ENCODE measurements at places on chromosomes 11 and 22. TPM values are rescaled to one million over a fixed set of nuclear protein-coding genes. Genes with fewer than 3 reads are reported as not detected.

- DNase-seq: peak; percentile 93
Observed at GRCh38 chr11:118918128-118918685, 7.5 kb downstream of the BCL9L start.

GRCh38 chr11:103035791-103036434 is 56.0 kb downstream of the DCUN1D5 start:
- DNase-seq: no peak

- DNase-seq: no peak
Observed at GRCh38 chr22:22408731-22409696, 99.5 kb downstream of the ZNF280B start.

DNA sequence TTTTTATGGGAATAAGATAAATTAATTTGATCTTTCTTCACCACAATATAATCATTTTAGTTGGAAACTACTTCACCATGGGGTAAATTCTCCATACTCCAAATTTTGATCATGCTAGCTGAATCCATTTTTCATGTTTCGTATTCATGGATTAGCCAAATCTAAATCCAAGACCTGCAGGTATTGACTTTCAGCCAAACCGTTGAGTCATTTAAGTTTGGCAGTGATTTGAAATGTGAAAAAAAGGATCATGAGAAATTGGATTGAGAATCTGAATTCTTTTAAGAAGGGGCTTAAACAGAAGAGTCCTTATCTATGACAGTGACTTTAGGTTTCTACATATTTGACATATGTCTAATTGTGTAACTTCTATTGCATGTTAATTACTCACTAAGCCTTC is 5.3 kb downstream of the GAS2 start:
- DNase-seq: no peak

DNA sequence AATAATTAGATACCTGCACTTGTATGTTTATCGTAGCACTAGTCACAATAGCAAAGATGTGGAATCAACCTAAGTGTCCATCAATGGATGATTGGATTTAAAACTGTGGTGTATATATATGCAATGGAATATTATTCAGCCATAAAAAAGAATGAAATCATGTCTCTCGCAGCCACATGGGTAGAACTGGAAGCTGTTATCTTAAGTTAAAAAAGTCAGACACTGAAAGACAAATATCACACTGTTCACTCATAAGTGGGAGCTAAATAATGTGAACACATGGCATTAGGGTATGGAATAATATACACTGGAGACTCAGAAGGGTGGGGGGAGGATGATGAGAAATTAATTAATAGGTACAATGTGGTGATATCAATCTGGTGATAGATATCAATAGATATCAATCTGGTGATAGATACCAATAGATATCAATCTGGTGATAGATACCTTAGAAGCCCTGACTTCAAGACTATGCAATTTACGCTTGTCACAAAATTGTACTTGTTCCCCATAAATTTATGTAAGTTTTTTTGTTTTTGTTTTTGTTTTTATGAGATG is 2.0 kb downstream of the LMO2 start:
- no peak for DNase-seq

GRCh38 chr11:57641011-57641807 is 8.5 kb downstream of the YPEL4 start:
- DNase-seq: peak; percentile 57

DNA sequence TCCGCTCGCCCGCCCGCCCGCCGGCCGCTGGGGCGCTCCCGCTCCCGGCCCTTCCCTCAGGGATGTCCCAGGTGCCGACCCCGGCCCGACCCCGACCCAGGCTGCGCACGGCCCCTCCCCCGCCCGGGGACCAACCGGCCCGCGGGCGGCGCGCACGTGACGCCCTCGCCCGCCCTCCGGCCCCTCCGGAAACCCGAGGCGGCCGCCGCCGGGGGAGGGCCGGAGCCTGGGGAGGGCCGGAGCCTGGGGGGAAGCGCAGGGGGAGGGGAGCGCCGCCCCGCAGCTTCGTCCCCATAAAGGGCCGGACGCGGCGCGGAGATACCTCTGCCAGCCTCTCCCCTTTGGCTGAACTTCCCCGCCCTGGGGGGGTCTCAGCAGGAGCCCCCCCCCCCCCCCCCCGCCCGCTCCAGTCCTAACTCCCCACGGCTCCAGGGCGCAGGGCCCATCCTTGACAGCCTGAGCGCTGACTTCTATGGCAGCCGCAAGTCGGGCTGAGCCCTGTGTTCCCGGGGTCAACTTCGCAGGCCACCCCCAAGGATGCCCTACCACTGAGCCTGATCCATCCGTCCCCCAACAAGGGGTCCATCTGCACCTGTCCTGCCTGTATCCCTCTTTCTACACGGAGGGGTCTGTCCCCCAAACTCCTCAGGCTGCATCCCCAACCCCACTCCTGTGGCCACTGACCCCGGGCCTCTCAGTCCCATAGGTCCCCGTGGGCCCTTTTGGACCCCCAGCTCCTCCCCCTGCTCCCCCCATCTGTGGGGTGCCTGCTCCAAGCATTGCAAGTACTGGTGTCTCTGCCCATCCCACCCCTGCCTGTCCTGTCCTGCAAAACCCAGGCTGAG is at the start of gene MAPK12:
TSS of gene MAPK12 (minus strand) at position 69 of the 845 bp plus-strand sequence. CDS start 174 bp downstream, outside the sequence.
- peak; percentile 54 for DNase-seq

DNA sequence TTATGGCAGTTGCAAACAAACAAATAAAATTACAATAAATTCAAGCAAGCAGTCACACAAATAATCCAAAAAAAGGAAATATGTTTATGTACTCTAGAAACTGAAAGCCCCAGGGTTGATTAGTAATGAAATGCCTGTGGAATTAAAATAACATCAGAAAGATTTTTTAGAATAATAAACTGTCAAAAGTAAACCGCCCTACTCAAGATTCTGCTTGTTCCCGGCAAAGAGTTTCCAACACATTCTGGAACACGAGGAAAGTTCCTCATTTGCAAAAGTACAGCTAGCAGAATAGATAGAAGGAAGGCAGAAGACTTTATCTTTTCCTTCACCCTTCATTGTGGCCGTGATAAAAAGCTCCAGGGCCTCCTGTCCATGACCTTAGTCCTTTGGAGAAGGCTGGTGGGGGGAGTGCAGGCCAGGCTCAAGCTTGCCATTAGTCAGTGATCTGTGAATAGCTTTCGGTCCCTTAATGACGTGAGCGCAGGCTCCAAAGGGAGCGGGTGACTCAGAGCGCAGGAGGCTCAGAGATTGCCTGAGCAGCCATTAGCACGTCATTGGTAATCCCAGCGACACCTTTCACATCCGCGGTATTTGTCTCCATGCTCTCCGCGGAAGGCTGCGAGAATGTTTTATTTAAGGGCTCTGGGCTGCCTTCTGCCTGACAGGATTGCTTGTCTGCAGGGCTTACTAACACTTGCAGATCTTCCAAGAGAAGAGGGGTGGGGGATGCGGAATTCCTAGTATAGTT is 458.3 kb downstream of the METTL15 start:
- DNase-seq: peak; percentile 86

DNA sequence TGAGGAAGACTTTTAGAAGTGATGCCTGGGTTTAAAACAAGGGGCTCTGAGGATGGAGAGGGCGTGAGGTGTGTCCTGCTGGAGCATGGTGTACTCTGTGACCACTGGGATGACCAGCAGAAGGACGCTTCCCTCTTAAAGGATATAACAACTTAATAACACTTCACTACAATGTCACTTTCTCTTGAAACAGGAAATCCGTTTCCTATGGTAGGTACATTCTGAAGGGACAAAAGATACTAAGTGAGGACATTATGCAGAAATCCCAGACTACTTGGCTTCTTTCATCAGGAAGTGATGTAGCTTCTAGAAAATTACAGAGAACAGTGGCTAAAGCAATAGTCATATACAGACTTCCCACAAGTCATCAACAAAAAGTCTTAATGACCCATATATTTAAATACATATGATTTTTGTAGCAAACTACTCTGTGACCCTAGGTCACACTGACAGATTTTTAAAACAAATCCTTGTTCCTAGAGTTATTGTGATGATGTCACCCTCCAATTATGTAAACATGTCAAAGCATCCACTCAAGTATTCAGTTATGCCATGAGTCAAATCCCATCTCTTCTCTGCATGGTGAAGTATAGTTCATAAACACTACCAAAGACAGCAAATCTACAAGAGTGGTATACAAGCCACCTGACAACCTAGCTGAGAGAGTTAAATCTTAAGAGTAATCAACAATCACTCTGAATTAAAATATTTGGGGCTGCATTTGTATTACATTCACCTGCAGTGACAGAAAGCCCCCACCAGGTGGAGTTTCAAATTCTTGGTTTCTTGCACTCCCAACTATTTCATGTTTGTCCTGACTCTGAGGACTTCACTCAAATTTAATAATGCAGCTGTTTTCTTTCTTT is 32.8 kb downstream of the PITPNB start:
- no peak for DNase-seq

GRCh38 chr11:81337756-81338155 is 1395.9 kb downstream of the FAM181B start:
- no peak for DNase-seq

DNA sequence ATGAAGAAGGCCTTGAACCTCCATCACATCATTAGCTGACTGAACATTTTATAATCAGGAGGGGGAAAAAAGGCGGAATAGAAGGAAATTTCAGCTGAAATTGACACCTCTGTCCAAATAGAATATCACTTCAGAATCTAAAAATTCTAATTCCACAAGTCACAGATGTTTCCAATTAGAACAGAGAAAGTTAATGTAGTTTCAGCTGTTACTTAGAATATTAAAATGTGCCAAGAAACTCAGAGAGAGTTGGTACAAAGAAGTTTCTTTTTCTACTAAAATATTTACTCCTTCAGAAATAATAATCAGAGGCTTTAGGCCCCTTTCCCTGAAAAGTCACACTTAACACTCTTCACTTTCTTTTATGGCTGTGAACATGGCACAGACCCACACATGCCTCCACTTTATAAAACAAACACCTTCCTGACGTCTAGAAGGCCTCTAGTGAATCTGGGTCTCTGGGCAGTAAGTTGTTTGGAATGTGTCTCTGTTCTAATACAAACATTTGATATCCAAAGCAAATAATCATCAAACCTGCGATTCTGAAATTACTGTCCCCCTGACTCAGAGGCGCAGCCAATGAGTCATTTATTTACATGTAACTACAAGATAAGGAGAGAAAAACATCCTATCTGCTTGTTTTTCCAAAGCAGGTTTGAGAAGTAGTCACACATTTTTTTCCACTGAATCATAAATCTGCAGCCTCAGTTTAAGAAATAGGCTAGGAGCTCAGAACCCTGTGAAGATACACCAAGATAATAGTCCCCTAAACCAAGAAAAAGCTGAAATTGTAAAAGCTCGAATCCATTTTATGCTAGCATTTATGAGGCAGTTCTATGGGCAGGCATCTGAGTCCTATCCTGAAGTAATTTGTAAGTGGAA is 148.4 kb downstream of the ME3 start:
- DNase-seq: no peak

GRCh38 chr11:116424615-116425261 is 348.0 kb downstream of the BUD13 start:
- no peak for DNase-seq

GRCh38 chr22:16965083-16965482 is 42.9 kb downstream of the GAB4 start:
- no peak for DNase-seq

DNA sequence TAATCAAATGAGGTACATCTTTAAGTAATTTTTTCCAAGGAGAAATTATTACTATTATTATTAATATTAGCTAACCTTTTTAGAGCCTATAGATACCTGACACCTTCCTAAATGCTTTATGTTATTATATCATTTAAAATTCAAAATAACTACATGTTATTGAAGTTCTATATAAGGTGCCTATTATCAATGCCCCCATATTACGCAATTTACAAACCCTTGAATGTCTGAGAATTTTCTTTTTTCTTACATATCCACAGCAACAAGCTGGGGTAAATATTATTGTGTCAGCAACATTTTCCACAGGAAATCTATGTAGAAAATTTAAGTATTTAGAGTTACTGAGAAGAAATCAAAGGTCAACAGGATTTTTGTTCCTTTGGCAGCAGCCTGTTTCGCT is 327.3 kb downstream of the NXPE2 start:
- no peak for DNase-seq

DNA sequence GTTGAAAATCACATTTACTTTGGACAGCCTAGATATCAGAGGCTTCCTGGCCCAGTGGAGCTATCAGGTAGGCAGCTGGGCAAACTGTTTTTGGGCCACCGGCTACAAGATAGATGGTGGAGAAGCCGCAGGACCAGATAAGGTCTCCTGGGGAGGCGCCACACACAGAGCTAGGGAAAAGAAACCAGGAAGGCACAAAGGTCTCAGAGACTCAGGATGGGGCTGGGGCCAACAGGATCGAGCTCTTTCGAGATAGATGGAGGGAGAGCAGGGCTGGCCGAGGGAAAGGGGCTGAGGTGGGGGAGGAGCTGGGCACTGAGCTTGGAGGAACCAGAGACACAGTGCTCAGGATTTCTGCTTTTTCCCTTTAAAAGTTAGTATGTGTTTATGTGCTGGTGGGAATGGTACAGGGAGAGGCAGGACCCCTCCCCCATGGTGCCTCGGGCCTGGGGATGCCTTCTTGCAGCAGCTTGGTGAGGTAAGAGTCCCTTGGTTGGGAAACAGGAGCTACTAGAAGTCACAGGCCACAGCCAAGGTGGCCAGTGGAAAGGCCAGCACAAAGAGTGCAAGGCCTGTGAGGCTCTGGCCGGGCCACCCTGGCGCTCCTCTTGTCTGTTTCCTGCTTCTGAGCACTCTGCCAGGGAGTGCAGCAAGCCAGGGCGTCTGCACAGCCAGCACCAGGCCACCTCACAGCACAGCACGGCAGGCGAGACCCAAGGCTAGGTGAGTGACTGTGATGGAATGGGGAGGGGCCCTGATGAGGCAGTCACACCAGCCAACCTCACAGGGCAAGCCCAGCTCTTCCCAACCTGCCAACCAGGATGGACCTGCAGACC is 11.5 kb upstream of the NAP1L4 start:
- DNase-seq: no peak

GRCh38 chr11:74171997-74172396 is 908 bp downstream of the PPME1 start:
- DNase-seq: no peak

GRCh38 chr11:73173755-73174494 is 31.8 kb upstream of the FCHSD2 start:
- DNase-seq: peak; percentile 84

GRCh38 chr22:38981005-38981991 is 849 bp upstream of the APOBEC3B start:
- no peak for DNase-seq

GRCh38 chr11:15704064-15704463 is 589.3 kb downstream of the INSC start:
- DNase-seq: no peak

- DNase-seq: peak; percentile 92
Observed at GRCh38 chr11:44727373-44728287, 868 bp downstream of the TSPAN18 start.

- peak; percentile 86 for DNase-seq
Observed at GRCh38 chr22:38397189-38398085, 57.6 kb downstream of the KCNJ4 start.

GRCh38 chr22:29784451-29785361 is 17.5 kb downstream of the UQCR10 start:
- peak; percentile 91 for DNase-seq

The CCDC15 gene
- 0.09 TPM for polyA plus RNA-seq

The THY1 gene
- 4.3 TPM for polyA plus RNA-seq

The NTM gene
- polyA plus RNA-seq: 35.0 TPM

The PTPRCAP gene
- 1.6 TPM for polyA plus RNA-seq

The TIMP3 gene
- polyA plus RNA-seq: 412 TPM

The APOBEC3B gene
- 2.6 TPM for polyA plus RNA-seq

The TYR gene
- not detected for polyA plus RNA-seq

The OR52E4 gene
- not detected for polyA plus RNA-seq

The ENTHD1 gene
- 0.02 TPM for polyA plus RNA-seq

The SLC22A6 gene
- not detected for polyA plus RNA-seq

The TP53I11 gene
- polyA plus RNA-seq: 81.2 TPM

Data from right cardiac atrium (tissue), 5 donors.